CD4-positive, alpha-beta memory T cell (primary cell): ENCODE measurements at places on chromosomes 6 and 20.

- DNase-seq, result no peak
These were observed 25.9 kb upstream of the BCLAF1 start for GRCh38 chr6:136315594-136315993.

- no peak for DNase-seq
These were observed 18.1 kb upstream of the SNRPB2 start for GRCh38 chr20:16711661-16712258.

GRCh38 chr6:7532232-7532631 is 9.2 kb upstream of the DSP start:
- no peak for DNase-seq

DNA sequence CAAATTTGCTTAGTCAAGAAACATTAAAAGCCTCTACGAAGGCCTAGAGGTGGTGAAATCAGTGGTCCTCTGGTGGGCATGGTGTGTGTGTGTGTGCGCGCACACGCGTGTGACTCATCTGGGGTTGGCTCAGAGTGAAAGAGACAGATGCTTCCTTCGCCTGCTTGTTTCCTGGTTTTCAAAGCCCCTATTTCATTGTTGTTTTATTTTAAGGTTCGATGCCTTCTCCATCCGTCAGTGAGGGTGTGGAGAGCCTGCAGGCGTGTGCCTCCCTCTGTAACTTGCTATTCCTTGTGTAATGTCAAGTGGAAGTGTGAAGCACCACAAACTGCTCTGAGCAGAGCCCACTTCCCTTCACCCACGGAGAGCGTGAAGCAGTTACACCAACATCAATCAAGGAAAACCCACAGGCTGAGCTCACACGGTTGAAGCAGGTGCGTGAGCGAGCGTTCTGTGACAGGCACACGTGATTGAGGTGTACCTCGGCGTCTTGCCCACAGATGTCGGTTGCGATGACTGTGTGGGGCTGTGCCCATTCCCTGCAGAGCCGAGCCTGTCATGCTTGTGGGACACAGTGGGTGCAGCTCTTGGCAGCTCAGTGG is 233.9 kb downstream of the PRL start:
- peak; percentile 7 for DNase-seq

DNA sequence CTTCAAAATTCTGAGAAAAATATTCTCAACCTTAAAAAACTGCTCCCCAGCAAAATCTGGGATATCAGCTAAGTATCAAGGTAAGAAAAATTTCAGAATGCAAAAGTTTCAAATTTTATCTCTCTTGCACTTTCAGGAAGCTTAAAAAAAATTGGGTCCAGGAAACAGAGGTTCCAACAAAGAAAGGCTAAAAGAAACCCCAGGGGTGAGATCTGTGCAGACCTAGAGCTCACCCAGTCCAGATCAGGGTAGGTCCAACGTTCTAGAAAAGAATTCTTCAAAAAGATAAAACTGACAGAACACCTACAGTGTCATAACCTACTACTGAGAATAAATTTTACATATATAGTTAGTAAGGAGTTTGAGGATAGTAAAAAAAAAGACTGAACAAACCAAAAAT is 23.5 kb downstream of the ILRUN start:
- peak; percentile 14 for DNase-seq

DNA sequence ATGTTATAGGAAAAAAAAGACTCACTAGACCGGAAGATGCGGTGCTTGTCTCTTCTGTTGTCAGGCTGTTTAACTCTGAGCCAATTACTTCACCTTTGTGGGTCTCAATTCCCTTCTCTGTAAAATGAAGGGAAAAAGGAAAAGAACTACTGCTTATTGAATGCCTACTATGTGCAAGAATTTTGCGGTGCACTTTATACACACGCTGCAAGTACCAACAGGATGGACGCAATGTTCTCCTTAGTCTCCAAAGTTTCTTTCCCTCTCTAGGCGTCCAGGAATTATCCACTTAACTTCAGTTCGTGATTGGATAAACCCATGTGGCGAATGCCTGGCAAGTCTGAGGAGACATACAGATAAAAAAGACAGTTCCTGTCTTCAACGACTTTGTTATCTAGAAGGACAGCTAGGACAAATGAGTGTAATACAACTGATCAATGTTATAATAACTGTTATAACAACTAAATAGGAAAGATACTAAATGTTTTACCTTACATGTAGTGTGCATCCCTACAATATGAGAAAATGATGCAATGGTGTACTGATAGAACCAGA is 69.0 kb upstream of the JARID2 start:
- DNase-seq, result no peak

GRCh38 chr20:5570452-5570851 is 179.7 kb upstream of the SHLD1 start:
- no peak for DNase-seq

GRCh38 chr6:29953001-29953441 is 10.7 kb downstream of the HLA-A start:
- no peak for DNase-seq

DNA sequence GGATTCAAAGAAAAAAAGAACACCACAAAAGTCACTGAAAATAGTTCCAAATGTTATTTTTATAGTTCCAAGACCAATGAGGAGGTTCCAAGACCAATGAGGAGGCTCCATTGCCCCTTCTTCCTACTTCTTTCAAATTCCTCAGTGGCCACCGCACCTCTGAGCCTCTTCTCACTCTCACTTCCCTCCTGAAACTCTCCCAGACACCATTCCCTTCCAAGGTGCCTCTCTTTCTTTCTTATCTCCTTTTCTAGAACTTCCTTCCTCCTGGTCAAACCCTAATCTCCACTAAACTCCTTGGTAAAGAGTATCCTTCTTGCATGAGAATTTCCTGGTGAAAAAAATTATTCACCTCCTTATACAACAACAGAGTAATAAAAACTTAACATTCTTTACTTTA is 20.4 kb upstream of the MCUR1 start:
- no peak for DNase-seq

DNA sequence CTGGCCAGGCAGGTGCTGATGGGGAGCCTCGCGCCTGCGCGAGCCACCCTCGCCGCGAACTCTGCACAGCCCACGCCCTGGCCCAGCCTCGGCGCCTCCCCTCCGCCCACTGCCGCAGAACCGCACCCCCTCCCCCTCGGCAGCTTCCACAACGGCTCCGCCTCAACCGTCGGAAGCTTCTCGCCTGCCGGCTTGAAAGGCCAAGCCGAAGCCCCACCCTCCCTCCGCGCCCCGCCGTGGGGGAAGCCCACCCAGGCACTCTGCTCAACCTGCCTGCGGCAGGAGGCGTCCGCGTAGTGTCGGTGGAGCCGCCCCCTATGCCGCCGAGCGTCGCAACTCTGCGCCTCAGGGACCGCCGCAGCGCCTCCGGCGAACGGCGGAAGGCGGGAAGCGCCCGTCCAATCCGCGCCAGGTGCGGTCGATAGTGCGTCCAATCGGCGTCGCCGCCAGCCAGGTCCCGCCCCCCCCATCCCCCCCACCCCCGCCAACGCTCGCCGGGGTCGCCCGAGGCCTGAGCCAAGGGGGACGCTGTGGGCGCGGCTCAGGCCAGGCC is at the start of gene SYCP2:
Gene SYCP2, minus strand, starts transcription at position 342 of the 553 bp plus-strand sequence. CDS start 11,224 bp downstream, outside the sequence.
- peak; percentile 49 for DNase-seq

- no peak for DNase-seq
These were observed 185.4 kb downstream of the TRIM27 start for GRCh38 chr6:28738396-28738765.

GRCh38 chr6:169234634-169235033 is 19.0 kb downstream of the THBS2 start:
- DNase-seq, result no peak

GRCh38 chr20:11677836-11678235 is 239.9 kb upstream of the BTBD3 start:
- DNase-seq, result no peak

GRCh38 chr20:8394308-8394945 is 262.4 kb downstream of the PLCB1 start:
- DNase-seq, result no peak

DNA sequence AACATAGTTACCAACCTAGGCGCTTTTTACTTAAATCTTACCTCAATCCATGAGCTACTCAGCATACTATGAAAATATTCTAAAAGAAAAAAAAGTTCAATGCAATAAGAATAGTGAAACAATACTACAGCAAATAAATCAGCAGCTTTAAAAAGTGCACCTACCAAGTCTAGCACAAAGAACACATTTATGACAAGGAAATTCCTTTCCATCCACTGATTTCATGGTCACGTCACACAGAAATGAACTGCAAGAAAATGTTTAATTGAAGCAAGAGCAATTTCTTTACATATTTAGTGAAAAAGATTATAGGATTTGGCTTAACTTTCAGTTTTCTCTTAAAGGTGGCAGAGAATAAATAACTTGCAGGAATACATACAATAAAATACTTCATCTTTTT is 36.2 kb downstream of the IBTK start:
- no peak for DNase-seq

GRCh38 chr6:46098678-46099077 is 31.1 kb upstream of the ENPP4 start:
- no peak for DNase-seq

GRCh38 chr6:161134550-161135298 is 139.1 kb downstream of the AGPAT4 start:
- DNase-seq, result no peak

DNA sequence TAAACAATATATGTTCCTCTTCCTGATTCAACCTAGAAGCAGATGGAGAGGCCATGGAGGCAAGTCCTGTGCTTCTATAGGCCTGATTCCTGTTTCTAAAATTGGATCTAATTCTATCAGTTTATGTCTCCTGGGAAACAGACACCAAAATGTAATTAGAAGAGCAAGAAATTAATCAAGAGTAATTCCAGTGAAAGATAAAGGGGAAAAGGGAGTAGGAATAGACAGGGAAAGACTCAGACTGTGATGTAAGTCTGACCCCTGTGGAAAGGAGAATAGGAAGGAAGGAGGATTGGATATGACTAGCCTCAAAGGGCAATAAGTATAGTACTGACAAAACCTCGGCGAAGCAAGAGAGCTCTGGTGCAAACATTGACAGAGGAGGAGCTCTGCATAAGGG is 33.9 kb upstream of the FBXO30 start:
- DNase-seq, result no peak

DNA sequence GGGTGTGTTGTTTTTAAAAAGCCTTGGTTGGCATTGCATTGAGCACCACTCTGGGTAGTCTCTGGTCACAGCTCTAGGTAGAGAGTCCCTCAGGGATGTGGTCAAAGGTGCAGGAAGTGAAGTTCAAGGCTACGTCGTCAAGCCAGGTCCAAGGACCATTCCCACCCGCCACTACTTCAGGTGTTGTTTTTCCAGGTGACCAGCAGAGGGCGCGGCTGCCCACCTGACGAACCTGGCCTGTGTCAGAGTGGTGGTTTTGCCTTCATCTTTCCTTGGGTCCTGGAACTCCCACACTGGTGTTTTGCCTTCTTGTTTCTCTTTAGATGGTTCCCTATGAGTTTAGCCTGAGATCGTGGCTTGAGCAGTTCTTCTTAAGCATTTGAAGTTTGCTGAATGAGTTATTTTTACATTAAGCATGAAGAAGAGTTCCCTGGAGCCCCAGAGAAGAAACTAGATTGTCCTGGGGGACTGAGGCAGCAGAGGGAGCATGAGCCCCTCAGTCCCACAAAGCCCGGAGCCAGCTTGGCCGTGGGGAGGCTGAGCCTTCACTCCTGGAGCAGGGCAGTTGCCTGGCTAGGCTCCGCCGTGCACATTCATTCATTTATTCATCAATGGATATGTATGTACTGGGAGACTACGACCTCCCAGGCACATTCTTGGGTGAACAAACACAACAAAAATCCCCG is 5.6 kb upstream of the PHACTR3 start:
- DNase-seq, result no peak

DNA sequence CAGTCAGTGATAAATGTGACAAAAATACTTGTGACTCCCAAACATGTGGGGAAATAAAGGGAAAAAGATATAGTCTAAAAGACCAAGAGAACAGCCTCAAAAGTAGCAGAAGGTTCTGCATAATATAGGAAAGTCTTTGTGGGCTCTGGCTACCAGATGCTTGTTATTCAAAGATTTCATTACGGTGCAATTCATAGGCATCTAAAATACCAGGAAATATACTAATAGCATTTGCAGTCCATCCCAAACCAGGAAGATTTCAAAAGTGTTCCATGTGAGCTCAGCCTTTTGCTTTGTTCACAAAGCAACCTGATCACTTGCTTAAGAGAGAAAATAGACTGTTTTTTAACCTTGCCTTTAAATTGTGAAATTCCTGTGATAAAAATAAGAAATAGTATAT is 506.7 kb upstream of the MARCKS start:
- DNase-seq, result no peak

- no peak for DNase-seq
These were observed 953.4 kb downstream of the KIF16B start for GRCh38 chr20:15619816-15620215.

DNA sequence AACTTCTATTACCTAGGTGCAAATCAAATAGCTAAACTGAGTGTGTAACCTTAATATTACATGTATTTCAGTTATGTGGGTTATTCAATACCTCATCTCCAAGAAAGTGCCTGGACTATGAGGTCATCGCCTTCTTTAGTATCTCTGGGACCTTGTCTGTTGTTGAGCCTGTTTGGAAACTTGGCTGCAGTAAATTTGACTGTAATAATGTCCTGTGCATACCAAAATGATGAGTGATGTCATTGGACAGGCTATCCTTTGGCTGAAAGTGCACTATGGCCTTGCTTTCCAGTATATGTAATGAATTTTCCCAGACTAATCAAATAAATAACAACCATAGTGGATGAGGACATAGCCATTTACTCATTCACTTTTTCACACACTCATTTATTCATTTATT is 455.1 kb downstream of the ADGRB3 start:
- no peak for DNase-seq

- DNase-seq, result no peak
These were observed 57.6 kb upstream of the TIAM2 start for GRCh38 chr6:154937306-154938220.

- no peak for DNase-seq
These were observed 358.6 kb downstream of the BTBD9 start for GRCh38 chr6:38281126-38281525.
